ENCODE measurements at places on chromosomes 1 and 21.

GRCh38 chr1:234866007-234866866 lies 256.3 kb upstream of the IRF2BP2 start:
- DNase-seq, result no peak

DNA sequence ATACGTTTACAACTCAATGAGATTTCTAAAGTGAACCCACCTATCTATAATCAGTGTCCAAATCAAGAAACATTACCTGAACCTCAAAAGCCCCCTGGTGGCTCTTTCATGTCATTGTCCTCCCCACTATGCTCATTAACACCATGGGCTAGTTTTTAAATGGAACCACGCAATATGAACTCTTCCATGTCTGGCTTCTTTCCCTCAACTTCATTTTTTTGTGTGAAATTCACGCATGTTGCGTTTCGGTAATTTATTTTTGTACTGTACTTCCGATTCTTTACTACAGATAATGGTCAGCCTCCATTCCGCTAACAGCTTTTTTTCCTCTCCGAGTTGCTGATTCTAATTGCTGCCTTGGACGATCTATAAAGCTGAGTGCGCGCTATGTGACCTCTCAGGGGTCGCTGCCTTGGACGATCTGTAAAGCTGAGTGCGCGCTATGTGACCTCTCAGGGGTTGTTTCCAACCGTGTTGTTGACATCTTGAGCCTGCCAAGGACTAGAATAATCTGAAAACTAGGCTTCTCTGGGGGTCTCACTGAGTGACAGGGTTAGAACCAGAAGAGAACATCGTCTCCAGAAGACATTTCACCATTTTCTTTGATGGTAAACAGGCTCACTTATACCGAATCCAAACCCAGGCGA lies 1.1 kb upstream of the CACYBP start:
- peak; percentile 43 for DNase-seq

DNA sequence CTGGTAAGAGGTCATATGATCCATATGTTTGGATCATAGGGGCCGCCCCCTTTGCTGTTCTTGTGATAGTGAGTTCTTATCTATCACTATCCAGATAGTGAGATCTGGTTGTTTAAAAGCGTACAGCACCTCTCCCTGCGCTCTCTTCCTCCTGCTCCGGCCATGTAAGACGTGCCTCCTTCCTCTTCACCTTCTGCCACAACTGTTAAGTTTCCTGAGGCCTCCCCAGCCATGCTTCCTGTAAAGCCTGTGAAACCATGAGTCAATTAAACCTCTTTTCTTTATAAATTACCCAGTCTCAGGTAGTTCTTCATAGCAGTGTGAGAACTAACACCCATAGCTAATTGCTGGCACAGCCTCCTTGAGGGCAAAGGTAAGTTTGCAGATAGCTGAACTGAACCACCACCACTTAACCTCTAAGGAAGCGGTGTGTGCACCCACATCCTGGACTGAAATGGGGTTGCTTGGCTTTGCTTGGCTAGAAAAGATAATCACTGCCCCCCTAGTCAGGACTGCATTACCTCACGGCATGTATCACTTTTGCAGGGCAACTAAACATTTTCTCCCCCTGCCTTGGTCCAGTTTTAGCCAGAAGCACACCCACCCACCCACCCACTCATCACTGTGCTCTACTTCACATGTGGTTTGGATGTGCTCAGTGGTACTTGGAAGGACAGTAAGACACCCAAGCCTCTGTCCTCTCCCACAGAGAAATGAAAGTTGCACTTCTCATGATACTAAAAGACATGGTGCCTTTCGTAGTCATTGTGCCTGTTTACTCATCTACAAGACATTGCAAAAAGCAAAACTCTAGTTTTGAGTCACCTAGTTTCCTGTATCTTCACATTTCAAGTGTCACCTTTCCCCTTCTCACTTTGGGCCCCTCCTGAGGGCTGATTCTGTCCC lies 23.1 kb upstream of the PTAFR start:
- no peak for DNase-seq

DNA sequence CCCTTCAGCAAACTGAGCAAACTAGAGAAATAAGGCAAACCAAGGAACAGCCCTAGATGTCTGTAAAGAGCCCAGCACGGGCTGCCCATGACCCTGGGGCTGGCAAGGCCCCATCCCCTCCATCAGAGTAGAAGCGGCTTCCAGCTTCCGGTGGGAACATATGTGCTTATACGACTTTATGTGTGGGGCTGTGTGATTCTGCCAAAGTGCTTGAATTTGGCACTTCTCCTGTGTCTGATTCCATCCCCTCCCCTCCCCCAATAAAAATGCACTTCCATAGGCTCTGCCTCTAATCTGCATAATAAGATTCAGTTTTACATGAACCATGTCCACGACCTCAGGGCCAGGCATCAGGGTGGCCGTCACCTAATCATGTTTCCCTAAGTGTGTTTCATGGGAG lies 236.6 kb downstream of the DSCAM start:
- no peak for DNase-seq

DNA sequence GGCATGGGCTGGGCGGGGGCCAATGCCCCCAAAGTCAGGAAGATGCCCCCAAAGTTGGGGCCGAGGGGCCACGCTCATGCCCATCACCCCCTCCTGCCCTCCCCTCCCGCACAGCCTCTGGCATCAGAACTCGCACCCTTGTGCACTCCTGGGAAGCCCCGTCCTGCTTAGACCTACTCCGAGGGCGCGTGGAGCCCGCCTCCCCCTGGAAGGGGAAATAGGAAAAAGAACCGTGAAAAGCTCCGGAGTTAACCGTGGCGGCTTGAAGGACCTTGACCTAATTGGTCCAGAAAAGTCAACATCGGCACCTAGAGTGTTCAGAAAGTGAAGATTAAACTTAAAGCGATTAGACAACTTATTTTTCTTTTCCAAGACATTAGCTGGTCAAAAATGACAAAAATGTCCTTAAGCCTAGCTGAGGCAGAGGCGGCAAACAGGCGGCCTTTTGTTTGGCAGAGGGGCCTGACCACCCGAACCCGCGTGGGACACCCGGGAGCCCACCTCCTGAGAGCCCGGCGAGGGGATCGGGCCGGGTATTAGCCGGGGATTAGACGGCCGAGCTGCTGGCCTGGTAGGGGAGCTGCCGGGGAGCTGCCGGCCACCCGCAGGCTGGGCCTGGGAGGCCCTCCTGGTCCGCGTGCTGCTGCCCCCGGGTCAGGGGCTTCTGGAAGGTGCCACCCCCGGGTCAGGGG lies 65.5 kb downstream of the PRDM16 start:
- no peak for DNase-seq

DNA sequence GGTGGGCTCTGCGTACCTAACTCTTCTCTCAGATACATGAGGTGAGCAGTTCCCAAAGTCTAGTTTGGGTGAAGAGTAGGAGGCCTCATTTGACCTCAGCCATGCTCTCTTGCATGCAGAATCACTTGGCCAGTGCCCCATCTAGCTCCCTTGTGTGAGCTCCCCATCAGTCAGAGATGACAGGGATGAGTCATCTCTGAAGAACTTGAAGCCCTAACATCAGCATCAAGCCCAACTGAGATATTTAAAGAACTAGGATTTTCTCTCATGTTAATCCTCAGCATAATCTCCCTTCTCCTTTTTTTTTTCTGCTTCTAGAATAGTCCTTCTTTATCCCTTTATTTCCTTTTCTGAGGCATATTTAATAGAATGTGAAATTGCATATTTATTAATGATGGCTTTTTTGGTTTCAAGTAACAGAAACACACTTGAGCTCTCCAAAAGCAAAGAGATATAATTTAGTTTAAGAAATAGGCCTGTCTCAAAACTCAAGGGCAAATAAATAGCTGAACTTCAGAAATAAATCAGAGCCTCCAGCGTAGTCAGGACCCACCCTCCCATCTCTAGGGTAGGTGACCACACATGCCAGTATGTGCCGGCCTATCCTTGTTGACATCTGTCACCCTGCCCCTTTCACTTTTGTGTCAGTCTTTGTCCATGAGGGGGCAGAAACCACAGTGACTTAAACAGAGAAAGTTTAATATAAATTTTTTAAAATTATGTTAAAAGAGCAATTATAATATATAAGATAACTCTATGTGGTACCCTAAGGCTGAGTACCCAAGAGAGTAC lies 112.3 kb downstream of the TSEN15 start:
- no peak for DNase-seq

DNA sequence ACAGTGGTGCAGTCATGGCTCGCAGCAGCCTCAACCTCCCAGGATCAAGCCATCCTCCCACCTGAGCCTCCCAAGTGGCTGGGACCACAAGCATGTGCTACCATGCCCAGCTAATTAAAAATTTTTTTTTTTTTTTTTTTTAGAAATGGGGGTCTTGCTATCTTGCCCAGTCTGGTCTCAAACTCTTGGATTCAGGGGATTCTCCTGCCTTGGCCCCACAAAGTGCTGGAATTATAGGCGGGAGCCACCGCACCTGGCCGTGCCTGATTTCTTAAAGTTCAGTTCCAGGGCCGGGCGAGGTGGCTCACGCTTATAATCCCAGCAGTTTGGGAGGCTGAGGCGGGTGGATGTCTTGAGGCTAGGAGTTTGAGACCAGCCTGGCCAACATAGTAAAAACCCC lies 6.4 kb downstream of the THAP3 start:
- no peak for DNase-seq

GRCh38 chr1:193014400-193014799 lies 44.8 kb downstream of the UCHL5 start:
- DNase-seq, result no peak

DNA sequence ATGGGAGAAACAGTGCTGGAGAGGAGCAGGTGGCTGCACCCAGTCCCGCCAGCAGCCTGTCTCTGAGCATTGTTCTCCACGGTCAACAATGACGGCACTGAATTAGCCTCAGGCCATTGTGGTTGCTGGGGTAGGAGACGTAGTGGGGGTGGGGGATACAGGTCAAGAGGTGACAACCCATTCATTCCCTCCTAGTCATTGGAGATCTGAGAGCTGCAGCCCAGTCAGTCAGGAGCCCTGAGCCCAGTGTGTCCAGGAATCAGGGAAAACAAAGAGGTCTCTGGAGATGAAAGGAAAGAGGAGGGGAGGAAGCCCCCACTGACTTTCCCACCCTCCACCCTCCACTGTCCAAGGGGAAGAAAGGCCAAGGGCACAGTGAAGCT lies 15.3 kb downstream of the SMIM12 start:
- no peak for DNase-seq

DNA sequence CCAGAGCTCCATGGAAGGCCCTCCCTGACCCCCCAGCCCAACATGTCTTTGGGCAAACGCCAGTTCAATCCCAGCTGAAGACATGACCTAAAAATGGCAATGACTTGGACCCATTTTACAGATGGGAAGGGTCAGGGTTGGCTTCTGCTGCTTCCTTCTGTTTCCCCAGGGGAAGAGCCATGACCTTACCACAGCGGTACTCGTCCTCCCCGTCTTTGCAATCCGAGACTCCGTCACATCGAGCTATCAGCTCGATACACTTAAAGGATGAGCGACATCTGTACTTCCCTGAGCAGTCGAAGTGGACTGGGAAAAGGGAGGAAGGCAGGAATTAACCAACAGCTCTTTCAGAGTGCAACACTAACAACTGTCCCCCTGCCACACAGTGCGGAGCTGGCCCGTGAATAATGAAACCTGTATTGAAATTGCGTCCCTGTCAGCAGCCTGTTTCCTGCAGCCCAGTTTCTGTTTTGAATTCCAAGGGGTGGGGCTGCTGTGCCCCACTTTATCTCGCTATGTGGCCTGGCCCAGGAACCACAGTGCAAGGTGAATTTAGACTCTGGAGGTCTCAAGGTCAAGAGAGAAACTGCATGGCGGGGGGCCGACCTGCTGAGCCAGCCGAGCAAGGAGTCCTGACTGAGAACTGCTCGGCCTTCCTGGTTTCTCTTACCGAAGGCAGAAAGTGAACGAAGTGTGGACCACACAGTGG lies 7.0 kb downstream of the TMPRSS3 start:
- DNase-seq, result no peak

GRCh38 chr1:21051177-21051825 lies 125.4 kb downstream of the EIF4G3 start:
- DNase-seq, result no peak

DNA sequence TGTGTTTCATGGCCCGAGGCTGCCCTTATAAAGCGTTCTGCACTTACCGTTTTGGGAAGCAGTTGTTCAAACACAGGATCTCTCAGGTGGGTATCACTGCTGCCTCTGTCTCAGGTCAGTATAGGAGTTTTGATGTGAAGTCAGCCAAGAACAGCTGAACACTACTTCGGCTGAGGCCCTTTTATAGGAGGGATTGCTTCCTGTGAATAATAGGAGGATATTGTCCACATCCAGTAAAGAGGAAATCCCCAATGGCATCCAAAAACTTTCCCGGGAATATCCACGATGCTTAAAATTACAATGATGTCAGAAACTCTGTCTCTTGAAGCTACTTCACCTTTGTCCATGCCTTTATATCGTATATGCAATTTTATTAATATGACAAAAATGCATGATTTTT lies at the start of gene SELE:
Gene SELE (minus strand): TSS at position 156 of the 400 bp plus-strand sequence. CDS start 467 bp downstream, outside the sequence.
- no peak for DNase-seq

- no peak for DNase-seq
Measured at GRCh38 chr1:238177960-238178645, 287.4 kb upstream of the ZP4 start.

GRCh38 chr1:35280006-35280405 lies 11.5 kb downstream of the ZMYM4 start:
- no peak for DNase-seq

- DNase-seq, result no peak
Measured at GRCh38 chr21:23853796-23854379, 1753.4 kb downstream of the MRPL39 start.

DNA sequence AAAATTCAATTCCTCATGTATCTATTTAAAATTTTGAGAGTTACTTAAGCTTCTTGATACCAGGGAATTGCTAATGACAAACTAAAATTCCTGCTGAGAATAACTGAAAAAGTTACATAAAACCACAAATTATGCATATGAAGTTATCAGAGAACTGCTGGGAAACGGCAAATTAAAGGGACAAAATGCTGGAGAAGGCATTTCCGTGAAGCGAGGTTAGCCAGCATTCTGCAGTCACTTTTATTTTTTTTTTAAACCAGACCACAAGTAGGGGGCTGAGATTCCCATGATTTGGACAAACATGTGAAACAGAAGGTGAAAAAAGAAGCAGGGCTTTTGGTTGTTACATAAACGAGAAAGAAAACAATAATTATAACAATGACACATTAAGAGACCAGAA lies 737.6 kb upstream of the CHRM3 start:
- no peak for DNase-seq

DNA sequence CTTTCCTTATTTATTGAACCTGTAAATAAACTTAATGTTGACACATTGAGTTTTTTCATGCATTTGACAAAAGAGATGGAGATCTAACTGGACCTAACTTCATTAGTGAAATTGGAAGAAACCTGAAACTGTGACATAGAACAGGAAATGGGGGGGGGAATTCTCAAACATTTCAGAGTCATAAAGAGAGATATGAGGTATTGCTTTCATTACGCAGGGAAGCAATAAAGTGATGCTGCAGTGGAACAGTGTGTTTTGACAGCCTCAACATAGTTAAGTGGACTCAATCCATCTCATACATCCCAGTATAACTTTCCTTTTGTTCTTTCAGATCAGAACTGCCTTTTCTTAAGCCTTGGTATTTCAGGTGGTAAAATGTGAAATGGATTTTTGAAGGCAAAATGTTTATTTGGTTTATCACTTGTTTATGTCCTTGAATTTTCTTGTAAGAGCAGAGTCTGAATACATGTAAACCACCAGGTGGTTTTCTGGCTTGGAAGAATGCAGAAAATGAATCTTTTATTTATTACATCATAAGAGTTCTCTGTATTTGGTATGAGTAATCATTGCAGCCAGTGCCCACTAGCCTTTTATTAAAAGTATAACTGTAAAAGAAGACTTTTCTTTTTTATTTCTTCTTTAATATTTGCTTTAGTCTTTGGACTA lies 132.5 kb downstream of the ZNF326 start:
- no peak for DNase-seq
